ENCODE measurements at places on chromosomes 5 and 9.

GRCh38 chr5:108531367-108532128 is 149.7 kb upstream of the FBXL17 start:
- no peak for DNase-seq

DNA sequence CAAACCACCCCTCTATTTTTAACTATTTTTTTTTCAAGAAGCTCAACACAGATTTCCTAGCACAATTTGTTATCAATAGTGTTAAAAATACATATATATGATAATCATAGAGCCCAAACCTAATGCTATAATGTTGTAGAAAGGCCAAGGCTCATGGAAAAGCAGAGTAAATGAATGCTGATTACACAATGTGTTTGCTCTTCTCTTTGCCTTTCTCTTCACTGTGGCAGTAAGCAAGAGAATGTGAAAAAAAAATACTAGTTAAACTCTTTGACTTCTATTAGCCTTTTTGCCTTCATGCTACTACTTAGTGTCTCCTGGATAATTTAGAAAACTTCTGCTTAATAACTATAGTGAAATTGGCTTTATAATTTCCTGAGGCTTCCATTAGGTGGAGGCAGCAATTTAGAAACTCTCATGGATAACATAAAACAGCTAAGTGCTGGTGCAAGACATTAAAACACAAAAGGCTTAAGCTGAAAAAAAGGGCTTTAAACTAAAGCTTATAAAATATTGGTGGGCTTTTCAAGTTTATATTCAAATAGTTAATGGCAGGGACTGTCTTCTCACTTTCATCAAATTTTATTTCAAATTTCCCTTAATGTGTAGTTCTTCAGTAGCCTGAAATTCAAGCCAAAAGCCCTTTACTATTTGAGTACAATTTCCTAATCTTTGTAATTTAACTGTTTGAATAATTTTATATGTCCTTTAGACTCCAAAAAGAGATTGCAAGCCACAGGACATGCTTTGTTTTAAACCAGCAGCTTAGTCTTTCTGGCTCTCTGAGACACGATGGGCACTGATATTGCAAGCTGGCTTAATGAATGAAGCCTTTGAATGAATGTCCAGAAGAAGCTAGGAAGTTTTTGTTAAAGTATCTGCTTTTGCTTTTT is 2031.8 kb upstream of the CDH6 start:
- no peak for DNase-seq

DNA sequence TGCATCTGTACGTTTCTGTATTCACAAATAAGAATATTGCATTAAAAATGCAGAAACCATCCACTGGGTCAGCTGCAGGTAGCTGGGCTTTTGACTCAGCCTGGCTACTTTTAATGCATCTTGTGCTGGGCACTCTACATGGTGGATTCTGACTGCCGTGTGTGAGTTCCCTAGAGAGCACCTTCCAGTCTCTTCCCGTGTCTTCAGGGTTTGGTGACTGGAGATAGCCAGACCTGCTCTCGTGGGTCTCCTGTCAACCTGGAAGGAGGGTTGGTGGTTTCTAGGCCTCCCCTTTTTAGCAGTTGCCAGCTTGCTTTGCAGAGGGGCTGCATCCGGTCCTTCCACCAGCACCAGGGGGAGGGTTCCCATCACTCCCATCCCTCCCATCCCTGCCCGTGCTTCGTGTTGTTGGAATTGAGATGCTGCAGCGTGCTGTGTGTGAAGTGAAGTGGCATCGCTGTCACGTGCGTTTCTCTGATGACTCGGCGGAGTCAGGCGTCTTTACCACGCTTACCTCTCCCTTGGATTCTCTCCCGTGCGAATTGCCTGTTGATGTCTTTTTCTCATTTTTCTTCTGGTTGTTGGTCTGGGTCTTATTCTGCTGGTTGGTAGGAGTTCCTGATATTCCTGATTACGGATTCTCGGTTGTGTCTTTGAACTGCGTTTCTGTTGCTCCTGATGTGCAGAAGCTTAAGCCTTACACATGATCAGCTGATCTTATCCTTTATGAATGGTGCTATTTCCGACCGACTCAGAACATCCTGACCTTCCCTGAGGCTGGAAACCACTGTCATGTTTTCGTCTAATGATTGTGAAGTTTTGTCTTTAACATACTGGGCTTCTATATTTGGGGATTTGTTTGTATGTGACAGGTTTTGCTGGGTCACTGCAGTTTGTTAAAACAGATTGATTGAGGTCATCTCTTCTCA is 16.9 kb downstream of the FBXW5 start:
- DNase-seq = no peak

DNA sequence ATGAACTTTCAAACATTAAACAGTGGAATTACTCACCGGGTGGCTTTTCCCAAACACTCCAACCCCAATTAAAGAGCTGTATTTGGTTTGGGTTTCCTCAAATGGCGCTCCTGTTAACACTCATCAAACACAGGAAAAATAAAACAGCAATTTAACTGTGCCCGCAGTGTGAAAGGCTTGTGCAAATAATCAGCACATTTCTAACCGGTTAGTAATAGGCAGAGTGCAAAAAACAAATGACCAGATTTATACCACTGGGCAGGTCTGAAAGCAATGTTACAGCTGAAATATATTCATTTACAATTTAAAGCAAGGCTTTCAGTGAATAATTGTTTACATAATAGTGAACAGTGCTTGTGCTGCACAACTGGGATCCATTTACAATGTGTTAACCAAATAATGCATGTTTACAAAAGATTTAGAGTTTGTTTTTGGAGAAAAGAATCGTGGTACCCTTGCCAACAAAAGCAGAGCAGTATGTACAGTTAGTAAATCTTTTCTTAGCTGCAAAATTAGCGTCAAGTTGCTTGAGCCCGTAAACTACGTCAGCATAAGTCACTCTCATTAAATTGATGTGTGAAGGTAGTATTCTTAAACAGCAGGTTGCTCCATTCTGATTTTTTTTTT is 662.9 kb upstream of the ZNF608 start:
- DNase-seq = no peak

- DNase-seq = no peak
These were observed 1049.9 kb upstream of the WWC1 start for GRCh38 chr5:167241436-167242067.

DNA sequence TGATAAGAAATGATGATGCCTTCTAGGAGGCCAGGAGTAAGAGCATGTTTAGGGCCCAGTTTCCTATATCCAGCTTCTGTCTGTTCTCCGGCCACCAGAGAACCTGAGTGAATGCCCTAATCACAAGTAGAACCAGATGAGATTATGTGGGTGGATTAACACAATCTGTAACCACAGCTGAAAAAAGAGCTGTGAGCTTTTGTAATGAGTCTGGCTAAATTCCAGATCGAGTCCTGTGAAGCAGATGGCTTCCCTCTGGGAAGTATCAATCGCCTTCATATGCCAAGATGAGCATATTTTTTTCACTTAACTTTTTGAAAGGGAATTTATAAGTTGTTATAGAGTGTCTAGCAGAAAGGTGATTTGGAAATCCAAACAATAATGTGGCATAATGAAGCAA is 99.8 kb downstream of the NNT start:
- no peak for DNase-seq

DNA sequence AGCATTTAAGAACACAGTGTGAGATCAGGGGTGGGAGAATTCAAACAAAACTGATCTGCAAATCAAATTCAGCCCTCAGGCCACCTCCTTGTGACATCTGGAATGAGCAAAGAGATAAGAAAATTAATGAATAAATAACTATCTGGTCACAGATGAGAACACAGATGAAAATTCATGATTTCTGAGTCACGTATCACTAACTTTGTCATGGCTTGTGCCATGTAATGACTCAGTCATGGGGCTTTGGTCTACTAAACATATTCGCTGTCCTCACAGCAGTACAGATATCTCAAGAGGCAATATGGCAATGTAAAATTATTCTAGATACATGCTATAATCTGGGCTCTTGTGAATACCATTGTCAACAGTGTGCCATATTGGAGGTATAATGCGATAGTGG is 274.4 kb downstream of the MAN2A1 start:
- DNase-seq = no peak

DNA sequence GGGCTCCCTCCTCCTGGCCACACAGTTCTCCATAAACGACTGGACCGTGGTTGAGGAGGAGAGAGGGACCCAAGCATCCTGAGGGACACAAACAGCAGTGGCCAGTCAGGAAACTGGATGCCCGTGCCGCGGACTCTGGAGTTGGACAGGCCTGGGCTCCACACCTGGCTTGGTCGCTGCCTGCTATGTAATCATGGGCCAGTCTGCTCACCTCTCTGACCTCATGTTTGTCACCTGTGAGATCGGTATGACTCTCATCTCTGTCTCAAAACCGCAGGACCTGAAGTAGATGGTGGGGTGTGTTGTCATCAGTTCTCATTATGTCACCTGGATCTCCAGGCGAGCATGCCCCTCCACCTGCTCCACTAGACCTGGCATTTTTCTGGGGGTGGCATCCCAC is 14.5 kb downstream of the CXXC5 start:
- no peak for DNase-seq

GRCh38 chr5:175219366-175219765 is 224.6 kb downstream of the DRD1 start:
- DNase-seq = no peak

DNA sequence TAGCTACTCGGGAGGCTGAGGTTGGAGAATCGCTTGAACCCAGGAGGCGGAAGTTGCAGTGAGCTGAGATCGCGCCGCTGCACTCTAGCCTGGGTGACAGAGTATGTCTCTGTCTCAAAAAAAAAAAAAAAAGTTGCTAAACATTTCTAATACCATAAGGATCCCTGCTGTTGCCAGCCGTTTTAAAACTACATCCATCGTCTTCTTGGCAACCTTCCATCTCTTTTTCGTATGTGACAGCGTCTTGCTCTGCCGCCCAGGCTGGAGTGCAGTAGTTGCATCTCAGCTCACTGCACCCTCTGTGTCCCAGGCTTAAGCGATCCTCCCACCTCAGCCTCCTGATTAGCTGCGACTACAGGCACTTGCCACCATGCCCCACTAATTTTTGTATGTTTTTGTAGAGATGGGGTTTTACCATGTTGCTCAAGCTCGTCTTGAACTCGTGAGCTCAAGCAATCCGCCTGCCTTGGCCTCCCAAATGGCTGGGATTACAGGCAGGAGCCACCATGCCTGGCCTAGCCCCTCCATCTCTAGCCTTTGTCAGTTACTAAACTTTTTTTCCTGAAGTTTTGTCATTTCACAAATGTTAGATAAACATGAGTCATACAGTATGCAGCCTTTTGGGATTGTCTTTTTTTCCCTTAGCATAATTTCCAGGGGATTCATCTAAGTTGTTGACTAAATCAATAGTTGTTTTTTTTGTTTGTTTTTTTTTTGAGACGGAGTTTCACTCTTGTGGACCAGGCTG is 13.5 kb downstream of the NSD1 start:
- no peak for DNase-seq

DNA sequence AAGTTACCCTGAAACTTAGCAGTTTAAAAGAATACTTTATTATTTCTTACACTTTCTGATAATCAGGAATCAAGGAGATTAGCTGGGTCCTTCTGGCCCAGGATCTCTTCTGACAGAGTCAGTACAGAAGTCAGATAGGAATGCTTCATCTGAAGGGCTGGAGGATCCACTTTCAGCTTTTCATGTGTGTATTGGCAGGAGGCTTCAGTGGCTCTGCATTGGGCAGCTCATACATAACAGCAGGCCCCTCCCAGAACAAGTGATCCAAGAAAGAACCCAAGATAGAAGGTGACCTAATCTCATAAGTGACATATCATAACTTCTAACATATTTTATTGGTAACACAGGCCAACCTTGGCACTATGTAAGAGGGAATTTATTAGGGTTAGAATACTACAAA is 258.4 kb downstream of the HCN1 start:
- no peak for DNase-seq

DNA sequence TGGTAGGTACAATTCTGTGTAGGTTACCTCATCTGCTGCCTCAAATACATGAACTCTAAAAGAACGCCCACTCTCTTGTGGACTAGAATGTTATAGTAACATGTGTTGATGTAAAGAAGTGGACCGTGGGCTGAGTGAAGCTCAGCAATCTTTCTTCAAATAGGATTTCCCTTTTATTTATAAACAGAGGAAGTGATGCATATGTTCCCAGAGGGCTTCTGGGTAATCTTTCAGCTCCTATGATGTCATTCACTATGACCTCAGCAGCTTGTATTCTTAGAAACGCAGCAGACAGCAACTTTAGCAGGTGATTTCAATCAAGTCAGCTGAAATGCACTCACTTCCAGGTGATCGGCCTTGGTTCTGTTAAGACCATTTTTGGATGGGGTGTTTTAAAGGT is 14.4 kb downstream of the F2RL2 start:
- DNase-seq = no peak

DNA sequence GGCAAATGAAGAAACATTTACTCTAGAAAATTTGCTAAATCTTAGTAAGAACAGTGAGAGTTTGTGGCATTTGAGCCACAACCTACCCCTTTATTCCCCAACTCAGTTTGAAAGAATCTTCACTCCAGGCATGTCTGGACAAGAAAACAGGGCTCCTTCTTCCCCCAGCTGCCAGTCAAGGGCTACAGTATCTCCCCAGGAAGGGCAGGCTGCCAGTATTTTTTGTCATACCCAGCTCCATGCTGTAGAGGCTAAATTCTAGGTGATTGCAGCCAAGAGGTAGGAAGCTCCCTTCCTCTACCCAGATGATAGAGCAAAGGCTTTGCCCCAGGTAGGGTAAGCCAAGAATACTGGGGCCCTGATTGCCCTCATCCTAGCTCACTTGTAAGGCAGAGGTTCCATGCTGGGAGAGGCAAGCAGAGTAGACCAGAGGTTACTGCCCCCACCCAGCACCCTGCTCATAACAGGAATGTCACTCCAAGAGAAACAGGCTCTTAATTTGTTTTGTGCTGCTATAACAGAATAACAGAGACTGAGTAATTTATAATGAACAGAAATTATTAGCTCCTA is 20.0 kb upstream of the GRPEL2 start:
- DNase-seq = no peak

- DNase-seq = no peak
These were observed 94.4 kb upstream of the ITGA1 start for GRCh38 chr5:52693280-52693679.

DNA sequence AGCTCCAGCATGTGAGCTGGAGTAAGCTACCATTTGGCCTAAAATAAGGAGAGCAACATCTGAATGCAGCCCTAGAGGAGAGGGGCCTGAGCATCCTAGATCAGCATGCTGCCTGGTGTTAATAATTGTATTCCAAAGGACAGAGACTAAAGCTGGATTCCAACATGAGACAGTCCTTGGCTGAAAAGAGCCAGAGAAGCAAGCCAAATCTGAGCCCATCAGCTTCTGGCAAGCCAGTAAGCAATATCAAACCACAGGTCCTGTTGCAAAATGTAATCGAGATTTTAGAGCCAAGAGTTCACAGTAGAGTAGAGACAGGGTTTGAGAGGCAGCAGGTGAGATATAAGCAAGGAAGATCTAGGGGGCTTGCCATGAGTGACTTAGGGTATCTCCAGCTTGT is 42.3 kb upstream of the DMAC1 start:
- DNase-seq = no peak

- DNase-seq = no peak
These were observed 831 bp downstream of the KLHL3 start for GRCh38 chr5:137734962-137735554.
